Urothelium cell line (cell line): ENCODE measurements at places on chromosomes 4 and X.

- DNase-seq = no peak
Measured at GRCh38 chr4:165788686-165789463, 84.2 kb upstream of the TLL1 start.

- no peak for DNase-seq
Measured at GRCh38 chr4:186204686-186205085, 13.3 kb downstream of the CYP4V2 start.

DNA sequence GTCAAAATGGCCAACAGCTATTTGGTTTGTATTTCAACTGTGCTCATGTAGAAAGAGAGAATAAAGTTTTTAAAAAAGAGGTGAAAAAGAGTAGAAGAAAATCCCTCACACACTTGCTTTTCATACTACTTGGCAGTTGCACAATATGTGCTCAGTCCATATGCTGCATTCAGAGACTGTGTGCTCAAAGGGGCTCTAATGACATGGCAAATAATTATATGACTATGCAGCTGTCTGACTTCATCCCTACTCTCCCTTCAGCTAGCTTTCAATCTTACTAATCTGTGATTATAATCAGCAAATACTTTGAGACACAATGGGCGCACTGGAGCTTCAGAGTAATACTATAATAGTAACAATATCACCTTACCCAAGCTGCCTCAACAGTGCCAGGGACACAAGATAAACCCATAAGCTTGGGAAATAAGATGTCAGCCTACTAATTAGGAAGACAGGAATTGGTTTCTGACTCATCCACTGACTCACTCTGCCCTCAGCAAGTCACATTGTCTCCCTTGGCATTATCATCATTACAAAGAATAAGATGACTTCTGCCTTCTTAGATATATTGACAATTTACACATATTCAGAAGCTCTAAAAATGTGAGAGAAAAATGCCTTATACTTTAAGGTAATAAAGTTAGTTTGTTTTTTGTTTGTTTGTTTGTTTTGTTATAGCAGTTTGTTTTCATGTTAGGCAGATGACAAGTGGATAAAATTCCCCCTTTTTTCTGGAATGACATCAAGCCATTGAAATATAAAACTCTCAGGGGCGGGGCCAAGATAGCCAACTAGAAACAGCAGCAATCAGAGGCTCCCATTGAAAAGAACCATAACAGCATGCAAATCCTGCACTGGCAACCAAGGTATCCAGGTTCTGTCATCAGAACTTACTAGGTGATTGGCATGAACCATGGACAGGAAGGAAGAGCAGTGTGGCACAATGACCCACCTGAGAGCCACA lies 311.6 kb downstream of the FAM133A start:
- DNase-seq = peak; percentile 21

- no peak for DNase-seq
Measured at GRCh38 chrX:25012433-25012735, 3.4 kb downstream of the ARX start.

DNA sequence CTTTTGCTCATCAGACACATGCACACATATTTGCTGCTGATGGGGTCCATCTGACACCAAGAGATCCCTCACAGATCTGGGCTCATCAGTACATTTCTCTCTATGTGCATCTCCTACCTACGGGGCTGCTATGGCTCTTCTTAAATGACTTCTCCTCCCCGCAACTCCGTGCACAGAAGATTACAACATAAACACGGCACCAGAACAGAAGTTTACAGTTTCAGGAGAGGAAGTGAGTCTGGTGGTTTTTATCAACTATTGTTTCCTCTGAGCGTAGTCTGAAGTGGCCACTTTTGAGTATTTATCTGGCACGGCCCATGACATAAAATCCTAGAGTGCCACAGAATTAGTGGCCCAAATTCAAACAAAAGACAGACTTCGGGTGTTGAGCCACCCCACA lies 263.8 kb downstream of the PRDM5 start:
- DNase-seq = no peak

- DNase-seq = no peak
Measured at GRCh38 chr4:117447925-117448324, 362.5 kb upstream of the TRAM1L1 start.

- DNase-seq = peak; percentile 5
Measured at GRCh38 chr4:157898836-157899605, 273.8 kb downstream of the GASK1B start.

GRCh38 chr4:15078682-15079642 lies 76.7 kb downstream of the CPEB2 start:
- DNase-seq = no peak

DNA sequence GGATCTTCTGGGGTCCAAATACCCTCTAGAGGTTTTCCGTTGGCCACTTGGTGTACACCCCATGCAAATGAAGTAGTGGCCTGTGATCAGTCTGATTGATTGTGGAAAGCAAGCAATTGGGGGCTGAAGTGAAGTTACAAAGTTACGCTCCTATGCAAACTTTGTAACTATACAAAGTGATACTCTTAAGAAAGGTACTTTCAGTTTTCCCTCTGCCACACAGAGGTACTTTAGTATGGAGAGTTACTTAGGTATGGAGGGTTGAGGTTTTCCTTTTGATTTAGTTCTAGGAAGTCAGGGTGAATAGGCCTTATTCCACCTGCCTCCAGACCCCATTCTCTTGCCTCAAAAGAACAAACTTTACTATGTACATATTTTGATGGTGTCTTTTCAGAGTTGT lies 28.7 kb downstream of the STAG2 start:
- DNase-seq = no peak

GRCh38 chr4:117660668-117661067 lies 373.6 kb upstream of the NDST3 start:
- DNase-seq = no peak

- no peak for DNase-seq
Measured at GRCh38 chrX:151878574-151878973, 34.1 kb upstream of the MAGEA4 start.

DNA sequence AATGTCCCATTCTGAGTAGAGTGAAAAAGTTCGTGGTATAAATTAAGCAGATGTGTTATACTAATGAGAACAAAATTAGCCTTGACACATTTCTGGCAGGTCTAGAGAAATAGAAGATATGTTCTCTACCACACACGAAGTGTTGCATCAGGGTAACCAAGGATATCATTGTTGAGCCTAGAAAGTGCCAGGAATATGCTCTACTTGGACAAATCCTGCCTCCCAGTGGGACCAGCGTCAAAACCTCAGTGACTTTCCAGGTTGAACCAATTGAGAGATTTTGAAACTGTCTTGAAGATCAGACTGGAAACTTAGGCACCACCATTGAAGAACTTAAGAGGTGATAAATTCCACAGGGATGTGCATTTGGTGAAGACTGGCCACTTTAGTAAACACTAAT lies 115.9 kb downstream of the HPGD start:
- DNase-seq = no peak

DNA sequence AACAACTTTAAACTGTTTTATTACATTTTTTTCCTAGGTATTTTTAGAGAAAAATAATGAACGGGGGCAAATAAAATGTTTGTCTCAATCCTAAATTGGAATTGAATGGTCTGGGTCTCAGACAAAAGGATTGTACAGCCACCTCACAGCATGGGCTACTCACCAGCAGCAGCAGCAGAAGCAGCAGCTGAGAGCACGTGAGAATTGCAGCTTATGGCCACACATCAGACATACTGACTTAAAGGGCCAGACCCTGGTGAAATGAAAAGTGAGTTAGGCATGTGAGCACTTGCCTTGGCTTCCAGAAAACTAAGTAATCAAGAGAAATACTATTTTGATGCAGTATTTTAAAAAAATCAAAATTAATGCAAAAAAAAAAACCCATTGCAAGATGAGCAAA lies 56.6 kb downstream of the AASDH start:
- no peak for DNase-seq

- DNase-seq = no peak
Measured at GRCh38 chr4:8262637-8263322, 6.8 kb upstream of the HTRA3 start.

GRCh38 chrX:47247999-47248320 lies 15.2 kb downstream of the USP11 start:
- no peak for DNase-seq

GRCh38 chr4:24650849-24651640 lies 66.7 kb upstream of the DHX15 start:
- no peak for DNase-seq

GRCh38 chr4:37742149-37742548 lies 56.0 kb upstream of the RELL1 start:
- peak; percentile 37 for DNase-seq

DNA sequence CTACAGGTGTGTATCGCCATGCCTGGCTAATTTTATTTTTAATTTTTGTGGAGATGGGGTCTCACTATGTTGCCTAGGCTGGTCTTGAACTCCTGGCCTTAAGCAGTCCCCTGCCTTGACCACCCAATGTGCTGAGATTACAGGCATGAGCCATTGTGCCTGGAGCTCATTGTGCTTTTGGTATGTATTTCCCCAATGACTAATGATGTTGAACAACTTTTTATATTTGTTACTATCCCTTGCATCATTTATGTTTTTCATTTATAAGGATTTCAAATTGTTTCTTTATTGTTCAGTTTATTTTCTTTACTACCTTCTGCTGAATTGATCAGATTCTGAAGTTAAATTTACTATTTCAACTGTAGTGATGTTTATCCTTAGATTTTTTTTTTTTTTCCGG lies 199.7 kb downstream of the CEP135 start:
- no peak for DNase-seq

DNA sequence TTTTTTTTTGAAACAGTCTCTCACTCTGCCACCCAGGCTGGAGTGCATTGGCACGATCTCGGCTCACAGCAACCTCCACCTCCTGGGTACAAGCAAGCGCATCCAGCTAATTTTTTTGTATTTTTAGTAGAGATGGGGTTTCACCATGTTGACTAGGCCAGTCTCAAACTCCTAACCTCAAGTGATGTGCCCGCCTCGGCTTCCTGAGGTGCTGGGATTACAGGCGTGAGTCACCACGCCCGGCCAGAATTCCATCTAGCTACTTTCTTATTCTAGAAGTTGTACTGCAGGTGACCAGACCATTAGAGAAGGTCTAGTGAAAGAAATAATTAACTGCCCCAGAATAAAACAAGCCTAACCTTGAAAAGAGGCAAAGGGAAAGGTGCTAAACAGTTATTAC lies 2.3 kb downstream of the LRBA start:
- DNase-seq = no peak

DNA sequence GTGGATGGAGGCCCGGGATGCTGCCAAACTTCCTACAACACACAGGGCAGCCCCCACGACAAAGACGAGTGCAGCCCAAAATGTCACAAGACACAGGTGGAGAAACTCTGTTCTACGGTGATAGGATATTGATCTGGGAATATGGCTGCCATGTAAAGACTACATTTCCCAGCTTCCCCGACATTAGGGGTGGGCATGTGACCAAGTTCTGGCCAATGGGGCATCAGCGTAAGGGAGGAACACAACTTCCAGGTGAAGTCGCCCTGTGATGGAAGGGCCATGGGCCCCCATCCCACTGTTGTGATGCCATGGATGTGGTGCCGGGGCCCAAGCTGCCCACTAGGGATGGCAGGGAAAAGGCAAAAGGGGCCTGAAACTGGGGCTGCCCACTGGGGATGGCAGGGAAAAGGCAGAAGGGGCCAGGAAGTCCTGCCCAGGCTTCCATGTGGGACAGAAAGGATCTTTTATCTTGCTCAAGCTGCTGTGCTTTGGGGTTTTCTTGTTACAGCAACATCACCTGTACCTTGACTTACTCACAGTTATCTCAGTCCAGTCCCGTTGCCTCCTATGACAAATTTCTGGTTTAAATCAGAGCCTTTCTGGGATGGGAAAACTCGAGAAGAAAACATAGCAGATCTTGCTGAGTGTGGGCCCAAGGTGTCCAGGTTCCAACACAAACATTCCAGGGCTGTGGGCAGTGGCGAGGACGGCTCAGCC lies 9.7 kb upstream of the ADRA2C start:
- no peak for DNase-seq

DNA sequence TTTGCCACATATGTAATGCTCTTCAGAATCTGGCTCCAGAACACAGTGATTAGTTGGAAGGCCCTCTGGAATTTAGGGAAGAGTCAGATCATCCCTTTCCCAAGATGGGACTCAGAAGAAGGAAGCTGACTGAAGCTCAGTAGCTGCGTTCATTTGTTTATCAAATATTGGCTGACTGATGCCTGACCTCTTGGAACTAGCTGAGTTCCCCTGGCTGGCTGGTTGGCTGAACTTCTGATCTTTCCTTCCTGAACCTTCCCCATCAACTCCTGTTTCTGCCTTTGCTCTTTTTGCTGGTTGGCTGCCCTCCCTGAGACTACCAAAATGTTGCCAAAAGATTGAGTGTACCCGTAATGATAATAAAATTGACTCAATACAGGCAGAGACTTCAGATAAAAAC lies 866.5 kb upstream of the INTU start:
- DNase-seq = no peak

DNA sequence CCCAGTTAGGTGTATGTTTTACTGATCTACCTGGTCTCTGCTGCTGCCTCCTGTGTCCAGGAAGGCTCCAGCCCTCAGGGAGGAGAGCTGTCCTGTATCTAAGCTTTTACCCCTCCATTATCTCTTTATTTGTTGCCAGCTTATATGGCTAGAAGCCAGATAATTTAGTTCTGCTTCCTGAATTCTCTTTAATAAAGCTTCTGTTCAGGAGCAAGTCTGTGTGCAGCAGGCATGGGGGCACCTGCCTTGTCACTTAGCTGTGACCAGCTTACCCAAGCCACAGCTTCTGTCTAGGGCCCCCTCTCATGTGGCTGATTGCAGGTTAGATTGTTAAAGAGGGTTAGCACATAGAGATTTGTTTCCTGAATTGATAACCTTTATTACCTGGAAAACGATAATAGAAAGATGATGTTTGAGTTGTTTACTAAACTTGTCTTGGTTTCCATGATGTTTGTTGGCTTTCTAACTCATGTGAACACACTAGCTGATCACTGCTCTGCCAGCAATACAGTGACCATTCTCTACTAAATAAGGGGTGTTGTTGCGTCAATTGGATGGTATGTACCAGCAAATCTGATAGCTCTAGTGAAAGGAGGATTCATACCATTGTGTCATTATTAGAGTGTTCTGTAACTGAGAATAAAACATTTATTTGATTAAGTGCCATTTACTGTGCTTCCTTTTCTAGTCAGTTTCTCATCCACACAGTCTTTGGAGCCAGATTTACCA lies 189.8 kb upstream of the ANK2 start:
- no peak for DNase-seq

DNA sequence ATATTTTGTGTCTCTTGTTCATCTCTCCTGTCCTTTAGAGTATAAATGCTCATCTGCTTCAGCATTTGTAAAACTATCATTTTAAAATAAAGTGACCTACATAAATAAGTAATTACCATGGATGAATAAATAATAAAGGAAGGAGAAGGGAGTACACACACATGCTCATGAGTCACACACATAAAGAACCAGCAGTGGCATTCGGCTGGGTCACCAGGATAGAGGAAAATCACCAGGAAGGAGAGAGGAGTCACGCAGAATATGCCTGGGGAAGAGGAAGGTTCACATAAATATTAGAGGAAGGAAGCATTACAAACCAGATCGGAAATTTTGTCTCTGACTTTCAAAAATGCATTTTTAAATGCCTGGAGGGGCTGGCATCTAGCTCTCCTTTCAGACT lies 38.5 kb upstream of the MED14 start:
- DNase-seq = no peak

- DNase-seq = no peak
Measured at GRCh38 chr4:151853034-151853433, 92.2 kb upstream of the GATB start.

GRCh38 chr4:58360354-58361133 lies 1250.4 kb upstream of the IGFBP7 start:
- no peak for DNase-seq

GRCh38 chrX:24676403-24677024 lies 17.2 kb upstream of the POLA1 start:
- peak; percentile 3 for DNase-seq

GRCh38 chr4:1743551-1743950 lies 22.2 kb downstream of the TACC3 start:
- DNase-seq = no peak

- DNase-seq = peak; percentile 3
Measured at GRCh38 chr4:180610324-180610723, 1632.9 kb upstream of the TENM3 start.
